ENCODE measurements at places on chromosomes 3 and 15.

DNA sequence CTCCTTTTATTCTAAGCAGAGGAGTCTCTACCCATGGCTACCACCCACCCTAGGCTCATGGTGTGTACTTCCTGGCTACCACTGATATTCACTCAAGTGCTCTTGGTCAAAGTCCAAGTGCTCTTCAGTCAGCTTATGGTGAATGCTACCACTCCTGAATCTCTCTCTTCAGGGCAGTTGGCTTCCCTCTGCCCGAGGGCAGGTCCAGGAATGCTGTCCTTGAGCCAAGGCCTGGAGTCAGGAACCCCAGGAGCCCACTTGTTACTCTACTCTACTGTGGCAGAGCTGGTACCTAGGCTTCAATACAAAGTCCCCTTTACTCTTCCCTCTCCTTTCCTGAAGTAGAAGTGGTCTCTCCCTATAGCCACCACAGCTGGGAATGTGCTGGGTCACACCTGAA is 226.0 kb downstream of the DIPK2A start:
- no peak for DNase-seq

DNA sequence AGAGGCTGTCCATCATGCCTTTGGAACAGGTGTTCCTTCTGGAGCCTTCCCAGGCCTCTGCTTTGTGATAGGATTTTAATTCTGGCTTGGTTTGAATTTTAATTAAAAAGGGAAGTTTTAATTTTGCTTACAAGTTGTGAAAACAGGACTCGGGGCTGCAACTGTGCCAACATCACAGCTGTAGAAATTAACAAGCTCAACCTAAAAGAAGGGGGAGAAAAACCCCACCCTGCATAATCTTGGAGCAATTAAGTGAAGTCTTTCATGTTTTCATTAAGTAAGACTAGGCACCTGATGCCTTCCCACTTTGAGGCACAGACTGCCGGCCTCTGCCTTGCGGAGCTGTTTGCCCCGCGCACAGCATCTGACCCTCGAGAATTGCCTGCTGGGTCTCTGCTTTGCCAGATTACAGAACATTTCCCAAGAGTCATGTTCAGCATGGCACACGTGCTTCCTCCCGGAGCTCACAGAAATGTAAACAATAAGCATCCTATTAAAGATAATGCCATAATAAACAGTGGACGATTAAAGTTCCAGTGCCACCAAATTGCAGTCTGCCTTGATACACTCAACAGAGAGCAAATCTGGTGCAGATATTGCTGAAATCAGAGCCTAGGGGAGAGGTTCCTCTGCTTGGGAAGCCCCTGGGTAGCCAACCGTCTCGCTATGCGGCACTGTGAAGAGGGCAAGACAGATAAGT is 364.2 kb downstream of the LRTM1 start:
- DNase-seq = no peak

DNA sequence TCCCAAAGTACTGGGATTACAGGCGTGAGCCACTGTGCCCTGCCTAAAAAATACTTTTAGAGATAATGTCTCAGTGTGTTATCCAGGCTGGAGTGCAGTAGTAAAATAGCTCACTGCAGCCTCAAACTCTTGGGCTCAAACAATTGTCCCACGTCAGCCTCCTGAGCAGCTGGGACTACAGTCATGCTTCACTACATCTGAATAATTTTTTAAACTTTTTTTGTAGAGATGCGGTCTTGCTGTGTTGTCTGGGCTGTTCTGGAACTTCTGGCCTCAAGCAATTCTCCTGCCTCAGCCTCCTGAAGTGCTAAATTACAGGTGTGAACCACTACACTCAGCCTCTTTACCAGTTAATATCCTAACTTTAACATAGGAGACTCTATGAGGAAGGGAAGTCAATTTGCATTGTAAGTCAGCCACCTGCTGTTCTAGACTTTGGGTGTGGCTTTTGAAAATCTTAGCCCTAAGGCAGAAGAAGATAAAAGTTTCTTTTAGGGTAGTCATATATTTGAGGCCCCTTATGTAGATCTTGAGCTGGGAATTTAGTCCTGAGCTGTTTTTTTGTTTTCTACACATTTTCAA is 78.2 kb upstream of the RASGRP1 start:
- DNase-seq = no peak

DNA sequence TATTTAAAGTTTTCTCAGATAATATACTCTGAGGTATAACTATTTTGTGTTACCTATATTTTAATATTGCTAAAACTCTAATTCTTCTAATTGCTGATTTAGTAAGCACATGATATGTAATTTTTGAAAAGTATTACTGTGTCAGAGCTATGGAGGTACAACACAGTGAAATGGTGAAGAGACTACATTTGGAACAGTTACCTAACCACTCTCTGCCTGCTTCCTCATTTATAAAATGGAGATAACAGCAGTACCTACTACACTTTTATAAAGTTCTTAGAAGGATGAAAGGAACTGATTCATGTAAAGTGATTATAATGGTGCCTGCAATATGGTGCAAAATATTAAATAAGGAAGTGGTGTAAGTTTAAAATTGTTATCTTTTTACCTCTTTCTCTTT is 16.3 kb upstream of the NEK10 start:
- DNase-seq = no peak

DNA sequence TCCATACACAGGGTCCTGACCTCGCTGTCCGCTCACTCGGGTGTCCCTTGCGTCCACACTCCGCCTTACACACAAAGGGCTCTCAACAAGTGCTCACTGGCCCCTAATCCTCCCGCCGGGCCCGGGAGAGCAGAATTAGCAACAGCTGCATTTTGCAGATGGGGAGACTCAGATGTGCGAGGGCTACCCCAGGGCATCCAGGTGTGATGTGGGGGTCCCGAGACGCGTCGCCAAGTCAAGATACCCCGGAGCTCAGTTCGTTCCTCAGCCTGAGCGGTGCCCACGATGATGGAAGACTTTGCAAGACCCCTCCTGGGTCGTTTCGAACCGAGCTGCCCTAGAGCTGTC is 14.9 kb upstream of the WNT7A start:
- no peak for DNase-seq

GRCh38 chr3:4376499-4376898 is 73.3 kb downstream of the SETMAR start:
- no peak for DNase-seq

DNA sequence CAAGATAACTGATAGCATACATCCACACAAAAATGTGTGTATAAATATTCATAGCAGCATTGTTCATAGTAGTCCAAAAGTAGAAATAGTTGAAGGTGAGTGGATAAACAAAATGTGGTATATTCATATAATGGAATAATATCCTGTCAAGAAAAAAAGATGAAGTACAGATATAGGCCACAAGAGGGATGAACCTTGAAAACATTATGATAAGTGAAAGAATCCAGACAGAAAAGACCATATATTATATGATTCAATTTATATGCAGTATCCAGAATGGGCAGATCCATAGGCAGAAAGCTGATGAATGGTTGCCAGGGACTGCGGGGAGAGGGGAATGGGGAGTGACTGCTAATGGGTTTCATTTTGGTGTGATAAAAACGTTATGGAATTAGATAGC is 54.3 kb upstream of the TNIK start:
- DNase-seq = no peak

- no peak for DNase-seq
Observed at GRCh38 chr15:78620021-78620526, 722 bp downstream of the CHRNA3 start.

DNA sequence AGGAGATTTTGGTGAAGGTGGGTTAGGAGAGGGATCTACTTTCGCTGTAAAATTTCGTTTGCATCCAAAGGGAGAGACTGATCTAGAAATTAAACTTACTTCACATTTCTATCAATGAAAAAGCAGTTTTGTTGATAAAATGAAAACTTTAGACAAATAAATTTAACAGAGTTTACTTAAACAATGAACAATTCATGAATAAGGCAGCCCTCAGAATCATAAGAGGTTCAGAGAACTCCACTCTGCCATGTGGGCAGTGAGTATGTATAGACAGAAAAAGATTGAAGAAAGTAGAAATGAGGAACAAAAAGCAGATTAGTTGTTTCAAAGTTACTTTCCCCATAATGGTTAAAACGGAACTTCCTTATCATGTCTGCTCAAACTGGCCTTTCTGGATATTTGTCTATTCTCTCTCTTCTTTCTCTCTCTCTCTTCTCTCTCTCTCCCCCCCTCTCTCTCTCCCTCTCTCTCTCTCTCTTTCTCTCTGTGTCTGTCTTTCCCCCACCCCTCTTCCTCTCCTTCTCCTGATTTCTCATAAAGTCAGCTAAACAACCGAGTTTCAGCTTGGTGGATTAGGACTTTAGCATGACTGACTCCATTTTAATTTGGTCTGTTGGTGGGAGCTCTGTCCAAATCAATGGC is 248.9 kb downstream of the TJP1 start:
- DNase-seq = no peak

DNA sequence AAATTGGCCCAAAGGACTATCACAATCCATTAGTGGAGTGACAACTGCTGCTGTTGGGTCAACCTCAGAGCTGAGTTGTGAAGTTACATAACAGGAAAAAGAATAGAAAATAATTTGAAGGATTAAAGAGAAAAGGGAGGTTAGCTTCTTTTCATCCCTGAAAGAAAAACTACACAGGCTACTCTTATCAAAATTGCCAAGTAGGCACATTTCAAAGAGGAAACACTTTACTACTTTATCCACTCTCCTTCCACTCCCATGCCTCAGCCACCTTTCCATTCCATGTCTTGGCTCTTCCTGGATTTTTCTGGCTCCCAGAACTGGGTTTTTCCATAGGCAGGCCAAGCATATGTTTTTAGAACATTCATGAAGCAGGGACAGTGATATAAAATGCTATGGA is 384.0 kb upstream of the RORA start:
- DNase-seq = no peak

DNA sequence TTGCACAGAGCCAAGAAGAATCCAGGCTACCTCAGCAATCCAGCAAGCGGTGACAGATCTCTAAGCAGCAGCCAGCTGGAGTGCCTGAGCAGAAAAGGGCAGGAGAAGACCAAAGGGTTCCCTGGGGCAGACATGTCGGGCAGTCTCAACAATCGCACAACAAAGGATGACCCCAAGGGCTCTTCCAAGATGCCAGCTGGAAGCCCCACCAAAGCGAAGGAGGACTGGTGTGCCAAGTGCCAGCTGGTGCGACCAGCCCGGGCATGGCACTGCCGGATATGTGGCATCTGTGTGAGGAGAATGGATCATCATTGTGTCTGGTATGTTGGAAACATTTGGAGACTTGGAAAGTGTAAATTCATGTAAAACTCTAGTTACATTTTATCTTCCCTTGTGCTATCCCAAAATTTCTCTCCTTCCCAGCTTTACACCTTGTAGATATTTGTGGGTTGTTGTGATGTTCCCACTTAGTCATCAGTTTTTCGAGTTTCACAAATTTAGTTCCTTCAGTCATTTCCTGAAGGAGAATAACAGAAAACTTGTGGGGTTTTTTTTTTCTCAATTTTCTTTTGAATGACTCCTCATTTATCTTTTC is 6.4 kb downstream of the ZDHHC23 start:
- DNase-seq = no peak

GRCh38 chr3:171879472-171879871 is 36.3 kb downstream of the TMEM212 start:
- no peak for DNase-seq

Data from transverse colon (tissue), 4 donors.